Fibroblast of villous mesenchyme (primary cell): ENCODE measurements at places on chromosomes 16 and 17. TPM values are rescaled to one million over a fixed set of nuclear protein-coding genes. Genes with fewer than 3 reads are reported as not detected.

Gene TLCD2
- total RNA-seq, result 3.5 and 3.9 TPM in 2 replicates

Gene KRT12
- total RNA-seq, result not detected in 2 replicates

Gene LRRC75A
- 0.32 and 2.6 TPM in 2 replicates for total RNA-seq

Gene SDR42E1
- total RNA-seq, result 2.6 TPM in 2 replicates

Gene SGCA
- total RNA-seq, result 0.32 TPM in 1 of 2 replicates, not detected in the other

Gene MRPL58
- 23.7 and 30.6 TPM in 2 replicates for total RNA-seq

Gene CSH1
- total RNA-seq, result not detected in 2 replicates

Gene C17orf78
- not detected in 2 replicates for total RNA-seq

Gene EMC8
- 30.2 and 38.3 TPM in 2 replicates for total RNA-seq

Gene CRYM
- total RNA-seq, result 0.32 TPM in 1 of 2 replicates, not detected in the other

Gene SDR42E2
- total RNA-seq, result not detected in 2 replicates

Gene DPEP3
- not detected in 2 replicates for total RNA-seq

Gene TSPOAP1
- total RNA-seq, result 0.86 and 2.3 TPM in 2 replicates

Gene OR2C1
- total RNA-seq, result not detected in 2 replicates
